ENCODE measurements at places on chromosomes 3 and 15. TPM values are rescaled to one million over a fixed set of nuclear protein-coding genes. Genes with fewer than 3 reads are reported as not detected.

GRCh38 chr15:47685141-47685870 lies 32.0 kb upstream of the SEMA6D start:
- DNase-seq, result no peak

AMIGO3 gene
- 0.76 TPM for polyA plus RNA-seq

CILP gene
- 0.76 TPM for polyA plus RNA-seq

DNA sequence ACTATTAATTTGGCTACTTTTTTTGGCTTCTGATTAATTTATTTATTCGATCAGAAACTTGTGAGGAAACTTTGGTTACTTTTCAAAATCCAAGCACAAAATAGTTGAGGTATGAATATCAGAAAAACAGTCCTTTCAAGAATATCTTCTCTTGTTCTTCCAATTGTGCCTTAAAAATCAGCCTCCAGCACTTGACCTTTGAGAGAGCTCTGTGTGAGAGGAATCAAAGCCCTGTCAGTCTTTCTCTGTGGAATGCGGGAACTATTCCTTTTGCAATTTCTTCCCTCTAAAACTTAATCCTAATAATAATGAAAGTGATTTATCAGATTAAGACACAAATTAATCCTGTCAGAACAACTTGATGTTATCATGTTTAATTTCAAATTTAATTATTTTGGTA lies 185.9 kb downstream of the ABHD5 start:
- no peak for DNase-seq

STAC gene
- 0.19 TPM for polyA plus RNA-seq

EEF1AKMT4 gene
- polyA plus RNA-seq, result 16.7 TPM

DNA sequence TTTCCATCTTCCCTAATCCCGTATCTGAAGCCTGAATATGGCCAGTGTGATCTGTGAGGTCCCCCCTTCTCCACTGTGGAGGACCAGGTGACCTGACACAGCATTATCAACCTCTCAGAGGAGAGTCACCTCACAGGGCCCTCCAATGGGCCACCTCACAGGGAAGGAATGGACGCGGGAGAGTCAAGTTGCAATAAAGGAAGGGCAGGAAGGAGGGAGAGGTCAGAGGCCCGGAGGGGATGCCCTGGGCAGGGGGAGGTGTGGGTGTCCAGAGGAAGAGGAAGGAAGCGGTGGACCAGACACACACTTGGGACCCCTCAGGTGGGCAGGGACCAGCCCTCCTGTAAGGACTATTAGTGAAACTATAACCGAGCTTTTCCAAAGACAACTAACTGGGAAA lies 14.6 kb upstream of the LRRC15 start:
- no peak for DNase-seq

DENND6A gene
- 6.3 TPM for polyA plus RNA-seq

TMC3 gene
- not detected for polyA plus RNA-seq

- DNase-seq, result no peak
These were observed 23.4 kb downstream of the PLA2G4D start for GRCh38 chr15:42070976-42071350.

TTLL13 gene
- 0.07 TPM for polyA plus RNA-seq

- DNase-seq, result no peak
These were observed 205.9 kb downstream of the GABRG3 start for GRCh38 chr15:27176785-27177406.

UPK1B gene
- polyA plus RNA-seq, result not detected

GMNC gene
- 0.06 TPM for polyA plus RNA-seq

LNP1 gene
- polyA plus RNA-seq, result 1.4 TPM

MNS1 gene
- 0.88 TPM for polyA plus RNA-seq

TMEM158 gene
- polyA plus RNA-seq, result 0.57 TPM

DNA sequence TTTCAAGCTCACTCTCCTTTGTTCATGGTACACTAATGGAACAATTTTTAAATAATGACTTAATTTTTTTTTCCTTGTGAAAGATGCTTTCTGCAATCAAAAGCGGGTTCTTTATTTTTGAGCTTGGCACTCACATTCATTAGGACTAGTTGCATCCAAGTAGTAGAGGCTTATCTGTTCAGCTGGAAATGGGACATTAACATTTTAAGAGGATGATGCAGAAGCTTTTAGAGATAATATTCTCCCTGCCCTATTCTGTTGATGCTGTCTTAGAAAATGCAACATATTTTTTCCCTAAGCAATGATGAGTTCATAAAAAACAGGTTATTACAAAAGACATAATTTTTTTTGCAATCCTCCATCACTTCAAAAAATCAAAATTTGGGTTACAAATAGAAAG lies 900.6 kb downstream of the NTRK3 start:
- DNase-seq, result no peak

- no peak for DNase-seq
These were observed 116.3 kb downstream of the PDZRN3 start for GRCh38 chr3:73508330-73508954.

TMEM40 gene
- 0.82 TPM for polyA plus RNA-seq

DNA sequence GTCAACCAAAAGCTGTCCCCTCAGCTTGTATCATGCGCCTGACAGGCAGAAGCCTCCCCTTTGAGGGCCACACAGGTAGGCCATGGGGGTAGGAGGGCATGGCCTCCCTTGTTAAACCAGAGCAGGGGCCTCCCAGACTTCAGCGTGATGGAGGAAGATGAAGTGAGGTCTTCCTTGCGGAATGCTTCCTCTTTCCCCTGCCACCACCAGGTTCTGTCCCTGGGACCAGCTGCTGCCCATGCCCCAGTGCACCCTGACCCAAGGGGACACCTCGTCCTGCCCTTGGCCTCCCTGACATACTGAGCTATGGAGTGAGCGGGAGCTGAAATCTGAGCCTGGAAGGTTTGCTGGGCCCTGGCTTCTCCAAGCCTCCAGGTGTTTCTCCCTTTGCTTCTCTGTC lies 26.7 kb downstream of the SSUH2 start:
- DNase-seq, result no peak

Measured in heart left ventricle (tissue), 16 donors.